Right hindlimb (tissue), 1 donor: ENCODE measurements at places on chromosomes 3 and 15.

DNA sequence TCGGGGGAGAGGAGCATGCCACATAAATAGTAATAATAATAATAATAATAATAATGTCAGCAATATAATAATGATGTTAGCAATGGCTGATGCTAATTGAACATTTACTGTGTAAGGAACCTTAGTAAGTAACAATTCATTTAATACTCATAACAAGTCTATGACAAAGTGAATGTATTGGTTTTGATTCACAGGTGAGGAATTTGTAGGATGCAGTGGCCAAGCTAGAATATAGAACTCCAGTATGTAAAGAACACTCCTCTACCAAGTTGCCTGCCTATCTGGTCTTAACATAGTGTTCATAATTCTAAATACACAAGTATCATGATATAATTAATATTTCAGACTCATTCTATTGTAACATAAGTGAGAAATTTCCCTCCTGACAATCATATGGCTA is 1016.5 kb downstream of the ROBO1 start:
- no peak for DNase-seq

DNA sequence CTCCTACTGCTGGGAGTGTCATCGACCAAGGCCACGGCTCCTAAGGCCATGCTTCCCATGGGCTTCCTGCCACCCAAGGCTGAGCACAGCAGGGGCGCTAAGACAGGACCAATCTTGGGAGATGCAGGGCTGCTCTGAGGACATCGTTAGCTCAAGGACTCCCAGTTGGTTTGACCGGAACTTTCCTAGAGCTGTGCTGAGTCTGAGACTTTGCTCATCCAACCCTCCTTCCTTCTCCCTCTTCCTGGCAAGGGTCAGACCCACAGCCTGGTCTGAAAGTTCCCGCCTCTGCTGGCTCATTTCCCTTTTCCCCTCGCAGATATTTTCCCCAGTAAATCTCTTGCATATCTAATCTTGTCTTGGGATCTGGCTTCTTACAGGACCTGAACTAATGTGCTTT is 57.2 kb downstream of the EPHB3 start:
- DNase-seq, result no peak

DNA sequence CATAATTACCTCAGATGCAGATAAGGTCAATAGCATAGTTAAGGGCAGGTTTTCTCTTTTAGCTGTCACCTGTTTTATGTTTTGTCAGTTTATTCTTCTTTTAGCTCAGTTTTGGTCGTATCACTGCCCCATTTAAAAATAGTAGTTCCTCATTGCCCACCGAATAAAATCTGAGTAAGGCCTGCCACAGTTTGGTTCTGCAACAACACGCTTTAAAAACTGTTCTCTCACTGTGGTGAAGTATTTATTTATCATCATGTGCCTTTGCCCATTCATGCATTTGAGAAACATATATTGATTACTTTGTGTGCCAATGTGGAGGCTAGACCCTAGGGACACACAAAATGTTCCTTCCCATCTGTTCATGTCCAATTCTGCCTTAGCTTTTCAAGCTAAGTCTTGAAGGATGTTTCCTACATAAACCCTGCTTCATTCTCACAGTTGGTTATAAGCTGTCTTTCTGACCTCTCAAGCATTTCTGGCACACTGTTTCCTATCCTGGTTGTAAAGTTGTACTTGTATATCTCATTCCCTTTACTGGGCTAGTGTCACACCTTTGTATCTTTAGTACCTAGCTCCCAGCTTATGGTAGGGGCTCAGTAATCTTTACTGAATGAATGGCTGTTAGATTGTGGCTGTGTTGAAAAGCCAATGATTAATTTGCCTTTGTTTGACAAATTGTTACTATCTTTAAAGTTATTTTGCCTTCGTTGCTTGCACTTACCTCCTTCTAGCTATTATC is 23.9 kb downstream of the AKAP13 start:
- DNase-seq, result no peak

GRCh38 chr3:40971191-40972168 is 227.8 kb upstream of the CTNNB1 start:
- peak; percentile 73 for DNase-seq

- DNase-seq, result no peak
These were observed 3.8 kb upstream of the ZNF620 start for GRCh38 chr3:40502034-40502433.

GRCh38 chr3:124161448-124161847 is 169.5 kb upstream of the ROPN1 start:
- DNase-seq, result no peak

DNA sequence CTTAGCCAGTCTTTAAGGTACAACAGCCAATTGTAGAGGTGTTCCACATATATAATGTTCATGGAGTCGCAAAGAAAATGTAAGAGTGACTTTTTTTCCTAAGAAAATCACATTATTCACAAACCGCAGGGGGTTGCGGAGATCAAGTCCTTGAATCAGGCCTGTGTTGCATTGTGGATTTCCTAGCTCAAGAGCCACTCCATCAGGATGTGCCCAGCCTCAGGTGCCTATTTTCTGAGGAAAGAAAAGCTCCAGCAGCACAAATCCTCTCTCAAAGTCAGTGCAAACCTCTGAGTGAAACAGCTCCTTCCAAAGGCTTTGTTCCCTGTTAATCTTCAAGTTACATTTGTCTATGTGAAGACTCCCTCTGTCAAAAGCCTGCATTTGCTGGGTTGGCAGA is 349.4 kb downstream of the CLSTN2 start:
- no peak for DNase-seq

GRCh38 chr15:83404121-83404520 is 43.0 kb upstream of the SH3GL3 start:
- no peak for DNase-seq

- DNase-seq, result no peak
These were observed 66.8 kb upstream of the HACD2 start for GRCh38 chr3:123651449-123652341.

DNA sequence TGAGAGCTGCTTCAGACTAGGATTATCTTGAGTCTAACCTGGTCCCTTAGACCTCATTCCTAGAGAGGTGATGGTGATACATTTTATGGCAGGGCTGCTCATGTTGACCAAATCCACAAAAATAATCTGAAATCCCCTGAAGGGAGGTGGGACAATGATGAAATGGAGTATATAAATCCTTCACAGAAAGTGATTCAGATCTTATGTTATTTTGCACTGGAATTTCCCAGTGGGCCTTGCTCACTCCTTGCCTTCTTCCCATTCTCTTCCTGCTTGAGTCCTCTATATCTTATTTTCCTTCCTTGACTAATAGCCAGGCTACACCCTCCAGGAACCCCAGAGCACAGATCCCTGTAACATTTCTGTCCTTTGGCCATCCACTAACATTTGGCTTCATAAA is 10.4 kb upstream of the TMEM202 start:
- DNase-seq, result no peak

GRCh38 chr3:53320697-53321096 is 26.6 kb downstream of the DCP1A start:
- DNase-seq, result peak; percentile 24

DNA sequence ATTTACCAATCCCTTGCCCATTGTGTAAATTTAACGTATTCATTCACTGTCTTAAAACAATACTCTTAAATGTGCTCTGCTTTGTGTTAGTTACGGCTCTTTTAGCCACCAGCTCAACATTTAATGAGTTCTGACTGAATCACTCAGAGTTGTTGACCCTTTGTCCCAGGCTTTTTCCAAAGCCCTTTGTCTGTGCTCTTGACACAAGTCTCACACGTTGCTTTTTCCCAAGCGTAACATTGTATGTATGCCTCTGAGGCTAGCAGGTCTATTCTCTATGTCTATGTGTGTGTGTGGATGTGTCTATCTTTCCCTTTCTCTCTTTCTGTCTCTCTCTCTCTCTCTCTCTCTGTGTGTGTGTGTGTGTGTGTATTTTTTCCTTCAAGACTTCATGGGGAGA is 435.4 kb upstream of the GOLIM4 start:
- DNase-seq, result no peak

- no peak for DNase-seq
These were observed 117.3 kb downstream of the ETFA start for GRCh38 chr15:76193934-76194333.

GRCh38 chr15:23370578-23370977 is 16.0 kb downstream of the GOLGA8S start:
- no peak for DNase-seq

- no peak for DNase-seq
These were observed 4.2 kb downstream of the OCA2 start for GRCh38 chr15:28094732-28095521.

- DNase-seq, result peak; percentile 48
These were observed 7.5 kb upstream of the PHLDB2 start for GRCh38 chr3:111851511-111851954.

DNA sequence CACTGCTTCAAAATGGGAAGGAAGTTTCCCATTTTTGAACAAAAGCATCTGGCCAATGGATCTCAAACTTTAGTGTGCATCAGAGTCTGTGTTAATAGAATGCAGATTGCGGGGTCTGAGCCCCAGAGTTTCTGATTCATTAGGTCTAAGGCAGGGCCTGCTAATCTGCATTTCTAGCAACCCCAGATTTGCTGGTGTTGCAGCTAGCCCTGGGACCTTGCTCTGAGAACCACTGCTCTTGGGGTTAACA is 30.7 kb upstream of the USP3 start:
- no peak for DNase-seq

DNA sequence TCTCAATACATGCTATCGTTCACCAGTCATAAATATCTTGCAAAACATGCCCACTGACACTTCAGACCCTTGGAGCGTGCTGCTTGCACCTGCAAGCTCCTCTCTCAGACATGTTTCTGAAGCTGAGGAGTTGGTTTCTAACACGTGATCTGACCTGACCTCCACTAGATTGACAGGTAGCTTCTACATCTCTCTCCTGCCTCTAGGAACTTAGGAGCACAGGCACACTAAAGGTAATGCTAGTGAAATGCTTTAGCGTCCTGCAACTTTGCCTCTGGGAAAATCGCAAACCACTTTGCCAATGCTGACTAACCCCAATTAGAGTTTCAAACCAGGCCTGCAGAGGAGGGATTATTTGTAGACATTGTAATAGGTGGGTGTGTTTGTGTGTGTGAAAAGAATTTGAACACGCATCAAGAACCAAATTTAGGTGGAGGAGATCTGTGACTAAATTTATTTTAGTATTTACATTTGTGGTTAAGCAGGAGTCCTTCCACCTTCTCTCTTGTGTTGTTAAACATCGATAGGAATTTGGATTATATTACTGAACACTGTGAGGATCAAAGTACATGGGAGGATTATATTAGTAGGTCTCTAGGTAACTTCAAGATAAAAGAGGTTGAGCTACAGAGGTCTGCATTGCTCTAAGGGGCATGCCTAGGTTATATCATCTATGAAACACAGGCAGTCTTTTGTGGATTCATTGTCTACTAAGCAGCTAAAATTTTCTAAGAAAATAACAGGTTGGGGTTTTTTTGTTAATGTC is 86.7 kb upstream of the ZBED2 start:
- no peak for DNase-seq

DNA sequence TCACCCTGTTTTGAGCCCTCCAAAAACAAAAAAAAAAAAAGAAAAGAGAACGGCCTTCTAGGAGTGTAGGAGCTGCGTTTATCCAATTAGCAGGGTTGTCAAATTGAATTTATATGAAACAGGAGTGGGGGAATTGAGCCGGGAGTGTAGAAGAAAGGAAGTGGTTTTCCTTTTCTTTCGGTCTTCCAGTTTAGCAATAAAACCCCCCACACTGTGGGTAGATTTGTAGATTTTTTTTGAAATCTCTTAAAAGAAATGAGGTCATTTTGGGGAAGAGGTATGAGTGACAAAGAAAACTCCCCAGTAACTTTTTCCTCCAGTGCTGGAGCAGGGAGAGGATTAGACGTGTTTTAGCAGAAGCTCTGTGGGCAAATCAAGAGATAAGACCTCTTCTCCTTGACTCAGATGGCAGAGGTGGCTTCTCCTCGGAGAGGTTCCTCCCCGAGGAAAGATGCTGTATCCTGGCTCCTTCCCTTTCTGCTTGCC is 30.8 kb downstream of the BOC start:
- no peak for DNase-seq

DNA sequence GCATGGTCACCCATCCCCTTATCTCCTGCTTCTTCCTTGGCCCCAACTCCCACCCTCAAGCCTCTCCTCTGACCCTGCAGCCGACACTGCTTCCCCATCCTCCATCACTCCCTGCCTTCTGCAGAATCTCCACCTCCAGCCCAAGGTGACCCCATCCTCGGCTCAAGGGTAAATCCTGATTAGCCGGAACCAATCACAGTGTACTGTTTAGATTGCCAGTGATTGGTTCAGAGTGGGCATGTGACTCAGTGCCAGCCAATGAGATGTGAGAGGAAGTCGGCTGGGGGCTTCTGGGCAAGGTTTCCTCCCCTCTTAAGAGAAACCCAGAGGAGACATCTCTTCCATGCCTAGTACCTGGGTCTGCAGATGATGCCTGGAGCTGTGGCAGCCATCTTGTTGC is 10.3 kb downstream of the CACNA2D2 start:
- DNase-seq, result no peak

- DNase-seq, result no peak
These were observed 16.4 kb upstream of the FURIN start for GRCh38 chr15:90851940-90852339.

DNA sequence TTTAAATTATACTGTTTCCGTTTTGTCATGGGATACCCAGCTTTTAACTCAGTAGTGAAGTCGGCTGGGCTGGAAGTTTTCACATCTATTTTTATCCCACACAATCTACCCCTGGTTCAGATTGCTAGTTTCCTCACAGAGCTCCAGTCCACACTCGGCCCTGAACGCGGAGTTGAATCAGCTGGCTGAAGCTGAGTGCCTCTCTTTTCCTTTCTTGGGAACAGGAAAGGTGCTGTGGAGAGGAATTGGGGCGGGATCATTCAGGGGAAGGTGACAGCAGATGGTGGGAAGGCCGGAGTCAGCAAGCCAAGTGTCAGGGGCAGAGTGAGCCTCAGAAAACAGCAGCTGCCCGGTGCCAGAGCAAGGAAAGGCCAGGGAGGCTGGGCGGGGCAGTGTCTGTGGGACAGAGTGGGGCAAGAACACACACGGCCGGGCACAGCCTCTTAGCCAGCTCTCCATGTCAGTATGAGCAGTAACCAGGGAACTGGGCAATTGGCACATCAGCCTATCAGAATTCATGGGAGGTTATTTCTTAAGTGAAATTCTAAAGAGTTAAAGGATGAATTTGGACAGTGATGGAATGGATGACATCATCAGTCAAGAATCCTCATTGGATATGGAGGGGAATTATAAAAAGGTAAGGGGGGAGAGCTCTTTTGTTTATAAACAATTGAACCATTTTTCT is 135.7 kb upstream of the IL12A start:
- peak; percentile 81 for DNase-seq

- no peak for DNase-seq
These were observed 287.7 kb downstream of the RORA start for GRCh38 chr15:60941448-60941847.

DNA sequence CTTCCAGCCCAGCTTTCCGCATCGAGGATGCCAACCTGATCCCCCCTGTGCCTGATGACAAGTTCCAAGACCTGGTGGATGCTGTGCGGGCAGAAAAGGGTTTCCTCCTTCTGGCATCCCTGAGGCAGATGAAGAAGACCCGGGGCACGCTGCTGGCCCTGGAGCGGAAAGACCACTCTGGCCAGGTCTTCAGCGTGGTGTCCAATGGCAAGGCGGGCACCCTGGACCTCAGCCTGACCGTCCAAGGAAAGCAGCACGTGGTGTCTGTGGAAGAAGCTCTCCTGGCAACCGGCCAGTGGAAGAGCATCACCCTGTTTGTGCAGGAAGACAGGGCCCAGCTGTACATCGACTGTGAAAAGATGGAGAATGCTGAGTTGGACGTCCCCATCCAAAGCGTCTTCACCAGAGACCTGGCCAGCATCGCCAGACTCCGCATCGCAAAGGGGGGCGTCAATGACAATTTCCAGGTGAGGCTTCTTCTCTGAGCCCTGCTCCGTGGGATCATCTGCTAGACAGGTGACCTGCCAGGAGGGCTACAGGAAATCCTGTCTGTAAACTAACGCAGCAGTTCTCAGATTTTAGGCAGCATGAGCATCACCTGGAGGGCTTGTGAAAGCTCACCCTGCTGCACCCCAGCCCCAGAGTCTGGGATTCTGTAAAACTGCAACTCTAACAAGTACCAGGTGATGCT is 1.6 kb downstream of the THBS1 start:
- peak; percentile 55 for DNase-seq
